Hypothalamus (tissue), 51 donors: ENCODE measurements at places on chromosomes 11 and 22.

- peak; percentile 32 for DNase-seq
Observed at GRCh38 chr11:118530683-118531596, at the start of gene TMEM25. TMEM25 (plus strand) TSS chr11:118531192; CDS start chr11:118531802, 610 bp downstream.

GRCh38 chr11:108854346-108854745, 189.5 kb downstream of the DDX10 start:
- DNase-seq = no peak

DNA sequence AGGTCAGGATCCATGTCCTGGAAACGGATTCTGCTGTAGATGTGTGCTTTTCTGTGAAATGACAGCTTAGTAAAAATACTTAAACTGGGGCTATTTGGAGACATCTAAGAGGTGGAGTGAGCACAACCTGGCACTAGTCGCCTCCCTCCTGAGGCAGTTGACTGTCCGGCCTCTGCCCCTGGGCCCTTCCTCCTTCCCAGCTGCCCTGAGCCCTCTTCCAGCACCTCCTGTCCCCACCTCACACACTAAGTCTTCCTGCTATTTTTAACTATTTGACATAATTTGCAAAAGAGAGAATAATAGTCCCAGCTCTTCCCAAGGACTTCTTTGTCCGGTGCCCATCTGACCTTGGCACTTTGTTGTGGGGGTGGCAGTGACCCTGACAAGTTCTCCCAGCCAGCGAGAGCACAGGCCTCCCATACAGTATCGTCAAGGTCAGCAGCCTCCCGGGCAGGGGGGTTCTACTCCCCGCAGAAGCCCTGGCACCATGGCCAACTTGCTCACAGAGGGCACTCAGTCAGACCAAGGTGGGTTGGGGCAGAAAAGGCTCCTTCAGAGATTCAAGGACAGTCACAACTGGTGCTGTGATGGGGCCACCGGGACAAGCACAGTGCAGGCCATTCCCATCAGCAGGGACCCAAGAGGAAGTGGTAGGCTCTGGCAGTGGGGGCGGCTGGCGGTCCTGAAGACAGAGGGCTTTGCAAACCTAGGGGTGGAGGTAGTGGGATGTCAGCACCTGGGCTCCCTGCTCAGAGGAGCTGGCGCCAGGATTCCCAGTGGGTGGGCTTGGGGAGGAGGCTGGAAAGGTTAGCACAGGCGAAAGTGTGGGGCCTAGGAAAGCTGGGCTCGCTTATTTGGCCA, 5.5 kb upstream of the NEAT1 start:
- no peak for DNase-seq

DNA sequence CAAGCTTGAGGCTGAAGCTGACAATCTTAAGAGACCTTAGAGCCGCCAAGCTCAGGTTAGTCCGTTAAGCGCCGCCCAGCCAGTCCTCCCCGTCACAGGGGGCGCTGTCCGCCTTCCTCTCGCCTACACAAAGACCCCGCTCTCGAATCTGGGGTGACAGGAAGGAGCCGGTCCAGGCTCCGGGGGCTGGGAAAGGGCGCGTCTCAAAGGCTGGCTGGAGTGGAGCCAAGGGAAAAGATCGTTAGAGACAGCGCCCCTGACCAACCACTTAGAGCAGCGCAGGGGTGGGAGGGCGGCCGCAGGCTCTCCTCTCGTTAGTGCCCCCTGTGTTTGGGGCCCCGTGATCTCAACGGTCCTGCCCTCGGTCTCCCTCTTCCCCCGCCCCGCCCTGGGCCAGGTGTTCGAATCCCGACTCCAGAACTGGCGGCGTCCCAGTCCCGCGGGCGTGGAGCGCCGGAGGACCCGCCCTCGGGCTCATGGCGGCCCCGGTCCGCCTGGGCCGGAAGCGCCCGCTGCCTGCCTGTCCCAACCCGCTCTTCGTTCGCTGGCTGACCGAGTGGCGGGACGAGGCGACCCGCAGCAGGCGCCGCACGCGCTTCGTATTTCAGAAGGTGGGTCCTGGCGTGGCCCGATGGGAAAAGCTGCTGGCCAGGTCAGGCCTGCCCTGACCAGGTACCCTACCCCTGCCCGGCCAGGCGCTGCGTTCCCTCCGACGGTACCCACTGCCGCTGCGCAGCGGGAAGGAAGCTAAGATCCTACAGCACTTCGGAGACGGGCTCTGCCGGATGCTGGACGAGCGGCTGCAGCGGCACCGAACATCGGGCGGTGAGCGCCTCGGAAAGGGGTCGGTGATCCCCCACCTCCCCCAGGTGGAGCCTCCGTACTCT, at the start of gene MUS81:
Gene MUS81, plus strand, starts transcription at position 156 of the 887 bp plus-strand sequence. Its CDS starts 321 bp downstream, at position 477.
- DNase-seq = peak; percentile 66

DNA sequence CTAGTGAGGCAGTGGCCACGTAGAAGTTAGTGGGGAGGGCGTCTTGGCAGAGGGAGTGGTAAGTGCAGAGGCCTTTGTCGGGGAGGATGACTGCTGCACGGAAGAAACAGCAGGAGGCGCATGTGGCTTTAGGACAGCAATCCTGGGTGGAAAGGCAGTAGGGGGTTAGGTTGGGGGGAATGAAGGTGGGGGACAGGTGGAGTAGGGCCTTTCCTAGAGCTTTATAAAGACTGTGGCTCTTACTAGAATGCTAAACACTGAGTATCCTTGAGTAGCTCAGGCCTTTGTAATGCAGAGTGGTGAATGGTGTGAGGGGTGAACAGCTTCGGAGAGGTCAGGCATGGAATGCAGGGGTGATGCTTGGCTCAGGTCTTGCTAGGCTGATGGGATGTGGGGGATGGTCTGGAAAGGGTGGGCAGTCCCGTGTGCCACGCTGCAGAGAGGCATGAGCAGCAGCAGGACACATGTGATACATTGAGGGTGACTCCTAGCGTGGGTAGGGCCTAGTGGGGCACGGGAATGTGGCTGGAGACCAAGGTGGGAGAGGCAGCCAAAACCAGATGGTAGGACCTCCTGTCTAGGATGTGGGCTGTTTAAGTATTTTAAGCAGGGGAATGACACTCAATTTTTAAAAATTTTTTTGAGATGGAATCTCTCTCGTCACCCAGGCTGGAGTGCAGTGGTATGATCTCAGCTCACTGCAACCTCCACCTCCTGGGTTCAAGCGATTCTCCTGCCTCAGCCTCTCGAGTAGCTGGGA, 19.2 kb downstream of the AP2A2 start:
- DNase-seq = no peak
